Activated CD8-positive, alpha-beta memory T cell treated with anti-CD3 and anti-CD28 coated beads for 36 hours (primary cell): ENCODE measurements at places on chromosomes 1 and 21. TPM values are rescaled to one million over a fixed set of nuclear protein-coding genes. Genes with fewer than 3 reads are reported as not detected.

Gene MPZ
- 2.3 TPM for total RNA-seq

Gene TMOD4
- 0.78 TPM for total RNA-seq

Gene HSPB7
- not detected for total RNA-seq

Gene C1orf185
- not detected for total RNA-seq

Gene GRIK3
- not detected for total RNA-seq

Gene HCN3
- 3.4 TPM for total RNA-seq

Gene FAAP20
- total RNA-seq = 64.3 TPM

Gene TNFRSF14
- 153 TPM for total RNA-seq

Gene CFHR3
- total RNA-seq = not detected

Gene ORC1
- 42.0 TPM for total RNA-seq

Gene TIE1
- total RNA-seq = 0.59 TPM

Gene ACTL8
- not detected for total RNA-seq

Gene NPHS2
- not detected for total RNA-seq

Gene AMY1B
- total RNA-seq = not detected

Gene LMX1A
- not detected for total RNA-seq

Gene INAVA
- not detected for total RNA-seq

Gene CR1L
- not detected for total RNA-seq

Gene RGS16
- 77.5 TPM for total RNA-seq

Gene KRTAP11-1
- not detected for total RNA-seq

Gene OR2T3
- not detected for total RNA-seq

Gene PADI3
- not detected for total RNA-seq

Gene AIM2
- total RNA-seq = 64.8 TPM

Gene ADGRL2
- not detected for total RNA-seq

Gene ST6GALNAC3
- 0.44 TPM for total RNA-seq

Gene OR6K3
- total RNA-seq = not detected

Gene CDC73
- 52.7 TPM for total RNA-seq

Gene EPHA10
- total RNA-seq = 0.19 TPM

Gene TAS1R1
- not detected for total RNA-seq

Gene LY9
- total RNA-seq = 4.2 TPM

Gene CD5L
- not detected for total RNA-seq

Gene GPR89A
- 29.5 TPM for total RNA-seq

Gene CD1B
- not detected for total RNA-seq
